Activated CD4-positive, alpha-beta T cell treated with anti-CD3 and anti-CD28 coated beads, Interleukin-2, amount 10 ng/mL, durations not matched to agents 7 days and 5 days (primary cell): ENCODE measurements at places on chromosomes 11 and 22. TPM values are rescaled to one million over a fixed set of nuclear protein-coding genes. Genes with fewer than 3 reads are reported as not detected.
A peak's percentile ranks its signal among the peaks of the same experiment; 100 is the strongest.

- DNase-seq = no peak
Observed at GRCh38 chr11:121035169-121035755, 11.4 kb downstream of the TBCEL start.

GRCh38 chr11:116421529-116422185 lies 351.1 kb downstream of the BUD13 start:
- no peak for DNase-seq

GRCh38 chr22:30694640-30695350 lies at the start of gene OSBP2:
Gene OSBP2 (plus strand): TSS chr22:30694874. CDS start chr22:30694910, 36 bp downstream.
- peak; percentile 18 for DNase-seq

DNA sequence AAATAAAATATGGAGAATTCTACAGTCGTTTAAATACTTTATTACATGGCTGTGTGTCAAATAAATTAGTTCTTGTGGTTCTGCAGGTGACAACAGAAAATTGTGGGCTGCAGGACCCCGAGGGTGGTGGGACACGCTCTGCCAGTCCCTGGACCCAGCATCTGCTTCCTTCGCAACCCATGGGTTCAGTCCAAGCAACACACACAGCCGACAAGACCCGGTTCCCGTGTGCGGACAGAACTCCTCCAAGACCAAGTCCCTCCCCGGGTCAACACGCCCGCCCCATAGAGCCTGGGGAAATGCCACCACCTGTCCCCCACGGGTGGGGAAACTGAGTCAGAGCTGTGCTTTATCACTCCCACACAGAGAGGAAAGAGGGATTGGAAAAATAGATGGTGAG lies 238.9 kb downstream of the BRD1 start:
- no peak for DNase-seq

DNA sequence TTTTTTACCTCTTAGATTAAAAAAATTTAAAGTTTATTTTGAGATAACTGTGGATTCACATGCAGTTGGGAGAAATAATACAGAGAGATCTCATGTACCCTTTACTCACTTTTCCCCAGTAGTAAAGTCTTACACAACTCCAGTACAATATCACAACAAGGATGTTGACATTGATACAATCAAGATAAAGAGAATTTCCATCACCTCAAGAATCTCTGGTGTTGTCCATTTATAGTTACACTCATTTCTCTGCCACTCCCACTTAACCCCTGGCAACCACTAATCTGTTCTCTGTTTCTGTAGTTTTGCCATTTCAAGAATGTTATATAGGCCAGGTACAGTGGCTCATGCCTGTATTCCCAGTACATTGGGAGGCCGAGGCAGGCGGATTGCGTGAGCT lies 10.5 kb upstream of the ZBED5 start:
- DNase-seq = no peak

- DNase-seq = no peak
Observed at GRCh38 chr11:47400768-47401279, 7.6 kb upstream of the SLC39A13 start.

DNA sequence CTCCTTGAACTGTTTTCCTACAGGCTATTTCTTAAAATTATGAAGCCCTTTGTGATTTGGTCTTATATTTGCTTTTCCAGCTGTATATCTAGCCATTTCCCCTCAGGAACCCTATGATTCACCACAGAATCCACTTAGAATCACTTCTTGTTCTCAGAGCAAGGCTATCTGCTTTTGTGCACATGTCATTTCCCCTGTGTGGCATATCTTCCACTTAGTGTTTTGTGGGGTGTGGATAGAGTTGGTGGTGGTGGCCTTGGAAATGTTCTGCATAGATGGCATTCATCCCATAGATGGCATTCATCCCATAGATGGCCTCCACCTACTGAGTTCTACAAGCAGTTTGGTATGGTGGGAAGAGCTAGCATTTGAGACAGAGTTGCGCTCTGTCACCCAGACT lies 44.7 kb downstream of the SWAP70 start:
- no peak for DNase-seq

DNA sequence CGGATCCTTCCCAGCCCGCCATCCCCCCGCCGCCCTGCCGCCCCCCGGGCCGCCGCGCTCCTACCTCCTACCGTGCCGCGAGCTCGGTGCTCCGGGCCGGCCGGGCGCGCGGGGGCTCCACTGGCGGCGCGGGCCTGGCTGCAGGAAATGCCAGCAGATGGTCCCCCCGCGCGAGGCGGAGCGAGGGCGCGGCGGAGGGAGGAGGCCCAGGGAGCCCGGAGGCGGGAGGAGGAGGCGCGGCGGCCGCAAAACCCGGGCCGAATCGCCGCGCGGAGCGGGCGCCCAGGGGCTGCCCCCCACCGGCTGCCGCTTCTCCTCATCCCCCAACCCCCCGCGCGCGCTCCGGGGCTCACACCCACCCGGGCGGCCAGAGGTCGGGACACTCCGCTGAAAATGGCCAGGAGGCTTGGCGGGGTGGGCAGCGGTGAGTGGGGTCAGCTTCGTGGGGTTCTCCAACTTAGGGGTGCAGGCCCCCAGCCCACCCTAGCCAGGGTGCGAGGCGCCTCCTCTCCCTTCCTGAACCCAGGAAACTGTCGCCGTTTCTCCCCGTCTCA lies at the start of gene OSBPL5:
OSBPL5 (minus strand) TSS at position 159 of the 554 bp plus-strand sequence. CDS start 36,162 bp downstream, outside the sequence.
- peak; percentile 61 for DNase-seq

DNA sequence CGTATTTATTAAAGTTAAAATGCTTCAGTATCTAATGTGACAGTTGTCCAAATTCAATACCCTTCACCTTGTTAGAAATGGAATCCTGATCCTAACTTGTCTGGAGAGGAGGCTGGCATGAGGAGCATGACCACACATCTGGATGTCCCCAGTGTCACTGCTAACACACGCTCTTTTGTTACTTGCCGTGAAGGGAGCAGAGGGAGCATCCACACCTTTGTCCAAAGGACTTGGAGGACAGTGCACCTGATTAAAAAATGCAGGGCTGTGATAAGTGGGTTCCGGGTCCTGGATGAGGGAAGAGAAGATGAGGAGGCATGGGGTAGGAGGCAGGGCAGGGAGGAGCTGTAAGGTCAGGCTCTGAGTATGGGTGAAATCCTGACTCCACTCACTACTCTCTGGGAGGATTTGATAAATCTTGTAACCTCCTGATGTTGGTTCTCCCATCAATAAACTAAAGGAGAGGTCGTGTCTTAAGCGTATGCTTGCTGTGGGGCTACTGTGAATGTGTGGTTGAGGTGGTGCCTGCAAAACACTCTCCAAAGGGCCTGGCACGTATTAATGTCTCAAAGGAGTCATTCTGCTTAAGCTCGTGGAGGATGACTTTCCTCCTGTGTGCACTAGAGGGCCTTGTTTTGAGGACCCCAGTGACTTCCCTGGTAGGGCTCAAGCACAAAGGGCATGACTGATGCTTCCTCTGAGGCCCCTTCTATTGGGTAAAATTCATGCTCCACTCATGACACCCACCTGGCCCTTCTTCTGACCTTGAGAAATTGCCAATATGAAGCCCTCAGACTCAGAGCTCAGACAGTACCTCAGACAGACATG lies 16.8 kb upstream of the IGLL5 start:
- DNase-seq = peak; percentile 5

DNA sequence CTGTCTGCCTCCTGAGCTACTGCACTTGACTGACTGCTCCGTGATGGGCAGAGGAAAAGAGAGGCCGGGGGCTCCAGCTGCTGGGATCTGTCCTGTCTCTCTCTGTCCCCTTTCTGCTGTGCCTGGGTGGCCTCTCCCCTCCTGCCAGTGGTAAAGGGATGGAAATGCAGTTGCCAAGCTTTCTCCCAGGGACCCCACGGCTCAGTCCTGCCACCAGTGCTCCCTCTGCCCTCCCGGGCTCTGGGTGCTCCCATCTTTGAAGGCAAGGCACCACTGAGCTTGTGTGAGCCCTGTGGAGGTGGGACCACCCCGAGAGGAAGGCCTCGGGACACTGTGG lies 32.0 kb downstream of the NADSYN1 start:
- DNase-seq = no peak

GRCh38 chr22:22021162-22021750 lies 38.7 kb upstream of the TOP3B start:
- DNase-seq = no peak

DNA sequence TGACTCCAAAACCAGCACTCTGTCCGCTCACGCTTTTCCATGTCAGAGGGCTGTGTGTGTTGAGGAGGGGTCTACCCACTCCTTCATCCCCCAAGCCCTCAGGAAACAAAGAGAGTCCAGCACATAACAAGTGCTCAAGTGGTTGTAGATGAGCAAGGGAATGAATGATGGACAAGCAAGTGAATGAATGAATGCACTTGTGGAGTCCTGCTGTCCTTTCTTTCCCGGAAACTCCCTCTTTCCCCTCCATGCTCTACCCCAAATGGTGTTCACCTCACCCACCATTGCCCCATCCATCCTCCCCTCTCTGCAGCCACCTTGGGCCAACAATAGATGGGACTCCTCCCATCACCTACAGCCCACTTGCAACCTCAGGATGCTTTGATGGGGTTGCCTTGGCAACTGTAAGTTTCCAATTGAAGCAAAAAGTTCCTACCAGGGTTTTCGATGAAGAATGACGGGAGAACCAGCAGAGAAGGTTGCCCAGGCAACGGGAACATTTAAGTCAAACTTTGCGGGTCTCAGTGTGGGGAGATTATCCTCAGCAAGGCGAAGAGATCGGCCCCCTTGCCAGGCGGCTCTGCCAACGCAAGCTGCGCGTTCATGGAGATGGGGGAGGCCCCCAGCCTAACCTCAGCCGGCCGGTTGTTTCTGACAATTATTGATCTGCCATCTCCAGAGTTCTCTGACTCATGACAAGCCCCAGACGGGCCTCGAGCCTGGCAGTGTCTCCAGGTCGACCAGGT lies 51.1 kb downstream of the MCM5 start:
- no peak for DNase-seq

DNA sequence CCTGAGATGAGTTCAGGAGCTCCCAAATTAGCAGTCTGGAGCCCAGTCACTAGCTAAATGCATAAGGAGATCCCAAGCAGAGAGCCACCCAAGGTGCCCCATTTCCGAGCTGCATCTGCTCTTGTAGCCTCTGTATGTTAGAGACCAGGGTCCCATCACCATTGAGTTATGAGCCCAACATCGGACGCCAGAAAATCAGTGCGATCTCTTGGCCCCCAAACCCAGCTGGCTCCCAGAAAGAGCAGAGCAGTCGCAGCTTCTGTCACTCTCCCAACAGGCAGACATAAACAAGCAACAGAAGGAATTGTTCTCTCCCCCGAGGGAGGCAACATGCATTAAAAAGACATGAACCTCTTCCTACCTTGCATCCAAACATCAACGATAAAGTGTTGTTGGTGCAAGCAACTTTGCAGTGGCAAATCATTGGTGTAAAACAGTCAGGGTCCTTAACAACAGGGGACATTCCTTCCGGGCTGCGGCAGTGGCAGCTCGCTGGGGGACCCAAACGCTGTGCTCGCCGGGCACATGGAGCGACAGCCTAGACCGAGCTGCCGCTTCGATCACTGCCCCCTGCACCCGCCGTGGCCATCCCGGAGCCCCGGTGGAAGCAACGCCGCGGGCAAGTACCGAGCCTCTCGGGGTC lies 907.1 kb downstream of the DLG2 start:
- no peak for DNase-seq

DNA sequence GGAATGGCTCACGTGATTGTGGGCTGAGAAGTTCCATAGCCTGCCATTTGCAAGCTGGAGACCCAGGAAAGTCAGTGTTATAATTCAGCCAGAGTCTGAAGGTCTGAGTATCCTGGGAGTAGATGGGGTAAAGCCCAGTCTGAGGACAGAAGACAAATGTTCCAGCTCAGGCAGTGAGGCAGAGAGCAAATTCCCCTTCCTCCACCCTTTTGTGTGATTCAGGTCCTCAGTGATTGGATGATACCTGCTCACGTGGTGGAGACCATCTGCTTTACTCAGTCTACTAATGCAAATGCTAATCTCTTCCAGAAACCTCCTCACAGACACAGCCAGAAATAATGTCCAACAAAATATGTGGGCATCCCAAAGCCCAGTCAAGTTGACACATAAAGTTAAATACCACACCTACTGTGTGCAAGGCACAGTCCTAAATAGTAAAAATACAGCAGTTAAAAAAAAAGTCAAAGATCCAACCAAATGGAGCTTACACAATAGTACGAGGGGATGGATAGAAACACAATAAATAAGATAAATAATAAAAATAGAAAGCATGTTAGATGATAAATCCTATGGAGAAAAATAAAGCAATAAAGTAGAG lies 13.2 kb upstream of the APOL6 start:
- DNase-seq = no peak

GRCh38 chr11:33716243-33716642 lies 15.6 kb upstream of the C11orf91 start:
- peak; percentile 25 for DNase-seq

GRCh38 chr11:68958211-68958610 lies 22.6 kb downstream of the MRGPRD start:
- no peak for DNase-seq

- DNase-seq = no peak
Observed at GRCh38 chr11:33899400-33900037, 7.6 kb upstream of the LMO2 start.

GRCh38 chr11:61719978-61720377 lies 32.5 kb upstream of the MYRF start:
- DNase-seq = no peak

GRCh38 chr11:85029964-85030363 lies 597.2 kb downstream of the DLG2 start:
- no peak for DNase-seq

GRCh38 chr11:133966921-133967598 lies 10.3 kb upstream of the IGSF9B start:
- peak; percentile 72 for DNase-seq

DNA sequence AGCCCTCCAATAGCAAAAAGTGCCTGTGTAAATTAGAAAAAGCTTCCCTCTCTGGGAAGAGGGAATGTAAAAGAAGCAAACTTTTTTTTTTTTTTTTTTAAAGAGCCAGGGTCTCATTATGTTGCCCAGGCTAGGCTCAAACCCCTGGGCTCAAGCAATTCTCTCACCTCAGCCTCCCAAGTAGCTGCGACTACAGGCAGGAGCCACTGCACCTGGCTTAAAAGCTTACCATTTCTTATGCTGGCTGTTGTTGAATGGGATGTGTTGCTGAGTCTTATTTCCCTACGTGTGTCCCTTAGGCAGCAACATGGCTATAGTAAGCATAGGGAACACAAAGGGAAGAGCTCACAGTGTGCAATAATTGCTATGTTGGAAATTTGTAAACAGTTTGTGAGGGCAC lies 225.5 kb upstream of the CCDC90B start:
- no peak for DNase-seq

GRCh38 chr11:532527-532985 lies 2.8 kb downstream of the HRAS start:
- no peak for DNase-seq

PLEKHB1 gene
- total RNA-seq = 13.6 TPM

SLC29A2 gene
- 8.3 TPM for total RNA-seq

MN1 gene
- total RNA-seq = 0.10 TPM

ALKBH3 gene
- total RNA-seq = 34.6 TPM

DEFB131B gene
- total RNA-seq = not detected

C11orf98 gene
- total RNA-seq = 86.0 TPM

GGT5 gene
- 0.35 TPM for total RNA-seq

ASCL2 gene
- 0.40 TPM for total RNA-seq

CRYAB gene
- not detected for total RNA-seq

MYO7A gene
- 0.07 TPM for total RNA-seq

MPEG1 gene
- total RNA-seq = not detected

SLC22A9 gene
- not detected for total RNA-seq

OR8D2 gene
- not detected for total RNA-seq

CRYBB3 gene
- 0.57 TPM for total RNA-seq
